ENCODE measurements at places on chromosomes 3 and 15.

DNA sequence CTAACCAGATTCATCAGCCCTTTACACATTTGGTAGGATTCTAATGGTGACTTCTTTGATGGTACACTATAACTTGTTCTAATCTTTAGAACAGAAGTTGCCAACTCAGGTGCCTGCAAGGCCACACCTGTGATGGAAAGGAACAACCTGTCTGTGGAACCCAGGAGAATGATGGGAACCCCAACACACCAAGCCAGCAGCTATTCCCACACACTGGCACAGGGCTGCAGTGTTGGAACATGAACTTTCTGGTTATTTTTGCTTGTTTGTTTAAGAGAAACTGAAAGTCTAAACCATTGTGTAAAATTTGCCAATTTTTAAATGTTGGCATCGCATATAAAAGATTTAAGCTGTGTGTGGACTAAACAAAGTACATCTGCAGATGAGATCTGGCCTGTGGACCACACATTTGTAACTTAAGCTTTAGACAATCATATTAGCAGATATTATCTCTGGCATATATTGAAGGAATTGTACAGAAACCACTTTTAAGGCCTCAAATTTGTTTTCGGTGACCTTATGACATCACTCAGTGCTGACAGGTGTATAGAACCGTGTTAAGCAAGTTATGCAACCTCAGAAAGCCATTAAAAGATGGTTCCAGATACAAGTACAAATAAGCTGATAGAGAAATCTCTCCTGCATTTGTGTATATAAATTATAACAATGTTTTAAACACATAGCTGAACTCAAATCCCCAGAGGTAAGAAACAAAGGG lies 242.9 kb downstream of the SLC9A9 start:
- no peak for DNase-seq

DNA sequence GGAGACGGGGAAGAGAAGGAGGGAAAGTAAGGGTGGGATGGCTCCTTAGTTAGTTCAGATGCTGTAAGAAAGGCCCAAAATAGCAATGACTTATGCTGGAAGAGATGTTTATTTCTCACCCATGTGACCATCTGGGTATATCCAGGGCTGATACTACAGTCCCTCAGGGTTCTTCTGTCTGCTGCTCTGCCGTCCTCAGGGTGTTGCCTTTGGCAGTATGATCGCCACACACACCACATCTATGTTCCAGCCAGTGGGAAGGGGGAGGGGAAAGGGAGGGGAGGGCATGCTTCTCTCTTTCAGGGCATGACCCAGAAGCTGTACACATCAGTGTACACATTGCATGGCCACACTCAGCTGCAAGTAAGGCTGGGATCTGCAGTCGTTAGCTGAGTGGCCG lies 10.2 kb downstream of the CD276 start:
- no peak for DNase-seq

GRCh38 chr15:90871716-90872485 lies 3.5 kb downstream of the FURIN start:
- DNase-seq, result no peak

DNA sequence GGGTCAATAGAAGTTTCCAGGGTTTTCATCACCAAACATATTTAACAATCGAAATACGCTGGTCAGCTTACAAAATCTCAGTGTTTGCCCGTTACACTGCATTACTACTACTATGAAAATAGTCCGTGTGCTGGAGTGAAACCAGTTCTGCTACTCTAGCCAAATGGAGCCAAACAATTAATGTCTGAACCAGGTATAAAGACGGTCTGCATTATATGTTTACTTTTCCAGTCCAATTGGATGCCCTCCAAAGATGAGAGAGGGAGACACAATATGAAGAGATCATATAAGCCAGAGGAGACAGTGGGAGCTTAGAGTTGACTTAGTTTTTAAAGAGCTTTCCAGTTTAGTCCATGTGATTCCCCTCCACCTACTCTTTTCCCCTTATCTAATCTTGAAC lies 6.3 kb upstream of the DUT start:
- no peak for DNase-seq

- DNase-seq, result no peak
Observed at GRCh38 chr3:129610276-129610675, 3.8 kb upstream of the PLXND1 start.

DNA sequence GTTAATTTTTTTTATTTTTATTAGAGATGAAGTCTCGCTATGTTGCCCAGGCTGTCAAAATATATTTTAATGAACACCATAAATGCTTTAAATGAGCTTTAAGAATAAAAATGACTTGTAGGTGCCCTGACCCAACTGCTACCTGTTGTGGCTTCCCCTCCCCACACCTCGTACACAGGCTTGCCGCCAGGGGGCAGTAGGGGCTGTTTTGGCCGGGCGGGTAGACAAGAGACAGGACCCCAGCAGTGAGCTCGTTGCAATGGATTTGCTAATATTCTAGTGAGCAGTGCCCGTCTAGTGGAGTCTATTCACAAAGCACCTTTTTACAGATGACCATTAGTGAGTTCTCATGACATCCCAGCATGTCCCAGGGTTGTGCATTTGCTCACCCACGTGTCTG lies 418.1 kb downstream of the OCA2 start:
- DNase-seq, result no peak

DNA sequence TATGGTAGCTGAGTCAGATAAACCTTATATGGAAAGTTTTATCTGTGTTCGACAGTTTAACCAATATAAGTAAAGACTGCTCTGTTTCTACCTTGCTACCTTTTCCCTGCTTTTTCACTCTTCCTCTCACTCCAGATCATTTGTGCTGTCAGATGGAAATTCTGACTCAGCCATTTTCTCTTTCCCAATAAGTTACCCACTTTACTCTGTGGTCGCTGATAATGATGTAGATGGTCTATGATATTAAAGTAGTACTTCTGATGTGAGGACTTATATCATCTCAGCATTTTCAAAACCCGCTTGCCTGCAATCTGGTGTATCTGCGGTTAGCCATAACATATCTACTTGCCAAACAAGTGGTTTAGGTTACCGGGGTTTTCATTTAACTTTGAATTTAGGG lies 15.0 kb upstream of the UTS2B start:
- no peak for DNase-seq

DNA sequence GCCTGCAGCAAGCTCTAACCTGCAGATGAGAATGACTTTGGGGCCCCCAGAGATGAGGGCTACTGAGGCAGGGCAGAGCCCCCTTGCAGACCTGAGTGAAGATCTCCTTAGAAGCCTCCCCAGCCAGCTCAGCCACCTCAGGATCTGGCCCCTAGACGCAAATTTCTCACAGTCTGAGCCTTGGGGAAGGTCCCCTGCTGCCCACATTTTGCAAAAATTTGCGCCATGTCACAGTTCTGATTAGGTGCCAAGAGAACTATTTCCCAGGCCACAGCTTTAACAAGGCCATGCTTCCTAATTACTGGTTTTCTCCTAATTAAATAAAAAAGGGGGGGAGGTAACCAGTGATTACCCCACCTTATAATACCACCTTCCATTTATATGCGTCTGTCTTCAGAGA lies 81.0 kb upstream of the HES1 start:
- DNase-seq, result no peak

DNA sequence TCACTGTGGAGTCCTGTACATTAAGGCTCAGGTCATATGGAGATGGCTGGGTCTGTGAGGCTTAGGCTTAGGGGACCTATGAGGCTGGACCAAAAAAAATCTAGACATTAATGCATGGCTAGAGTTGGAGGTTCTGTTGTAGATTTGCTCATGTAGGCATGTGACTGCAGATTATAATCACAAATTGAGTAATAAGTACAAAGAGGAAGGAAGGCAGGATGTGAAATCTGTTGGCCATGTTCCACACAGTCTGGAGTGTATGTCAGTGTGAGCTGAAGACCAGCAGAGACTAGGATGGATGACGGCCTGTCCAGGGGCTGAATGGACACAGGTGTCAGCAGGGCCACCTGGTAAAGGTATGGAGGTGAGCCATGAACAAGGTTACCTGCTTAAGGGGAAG lies at the start of gene ST3GAL6:
Gene ST3GAL6 (plus strand): TSS at position 265 of the 400 bp plus-strand sequence. CDS start 5,101 bp downstream, outside the sequence.
- peak; percentile 70 for DNase-seq

DNA sequence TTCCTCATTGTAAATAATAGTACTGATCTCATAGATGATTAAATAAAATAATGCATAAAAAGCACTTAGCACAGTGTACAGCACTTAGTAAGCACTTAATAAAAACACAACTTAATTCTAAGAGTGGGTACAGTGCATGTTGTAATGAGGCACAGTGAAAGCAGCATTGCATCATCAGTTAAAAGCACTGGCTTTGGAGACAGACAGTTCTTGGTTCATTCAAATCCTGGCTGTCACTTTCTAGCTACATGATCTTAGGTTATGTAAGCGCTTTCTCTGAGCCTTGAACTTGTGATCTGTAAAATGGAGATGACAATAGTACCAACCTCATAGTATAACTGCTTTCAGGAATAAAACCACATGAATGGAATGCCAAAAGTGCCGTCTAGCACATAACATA lies 151.5 kb downstream of the DPH6 start:
- no peak for DNase-seq

- DNase-seq, result no peak
Observed at GRCh38 chr3:118943597-118943996, 91.0 kb downstream of the IGSF11 start.

- DNase-seq, result no peak
Observed at GRCh38 chr15:88661041-88661700, 22.4 kb downstream of the ISG20 start.

DNA sequence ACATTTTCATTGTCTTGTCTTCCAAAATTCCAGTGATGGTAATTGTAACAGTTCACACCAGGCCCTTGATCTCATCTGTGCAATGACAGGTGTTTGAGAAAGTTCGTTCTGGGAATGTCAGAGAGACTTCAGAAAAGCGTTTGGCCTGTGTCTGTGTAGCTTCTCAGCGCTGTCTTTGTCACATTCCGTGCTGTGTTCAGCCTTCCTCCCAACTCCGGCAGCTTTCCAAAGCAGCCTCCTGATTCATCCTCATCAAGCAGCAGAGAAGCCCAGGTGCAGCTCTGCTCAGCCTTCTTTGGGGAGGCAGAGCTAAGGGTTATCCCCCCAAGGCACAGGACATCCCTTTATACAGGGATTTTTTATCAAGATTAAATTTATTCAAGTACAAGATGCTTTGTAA lies 494.0 kb upstream of the SUCLG2 start:
- DNase-seq, result no peak

DNA sequence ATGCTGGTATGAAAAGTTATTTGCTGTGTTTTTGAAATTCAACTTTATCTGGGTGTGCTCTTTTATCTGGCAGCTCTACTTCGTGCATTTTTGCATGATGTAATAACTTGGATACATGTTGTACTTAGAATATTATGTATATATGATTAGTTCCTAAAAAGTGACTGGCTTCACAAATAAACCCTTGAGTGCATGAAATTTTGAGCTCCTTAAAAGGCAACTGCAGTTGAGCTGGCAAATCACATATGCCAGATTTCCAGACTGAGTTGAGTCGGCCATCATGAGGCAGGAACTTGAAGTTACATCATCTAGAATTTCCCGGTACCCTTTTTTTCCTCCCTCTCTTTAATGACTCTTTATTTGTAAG lies 162.5 kb downstream of the FNDC3B start:
- no peak for DNase-seq

DNA sequence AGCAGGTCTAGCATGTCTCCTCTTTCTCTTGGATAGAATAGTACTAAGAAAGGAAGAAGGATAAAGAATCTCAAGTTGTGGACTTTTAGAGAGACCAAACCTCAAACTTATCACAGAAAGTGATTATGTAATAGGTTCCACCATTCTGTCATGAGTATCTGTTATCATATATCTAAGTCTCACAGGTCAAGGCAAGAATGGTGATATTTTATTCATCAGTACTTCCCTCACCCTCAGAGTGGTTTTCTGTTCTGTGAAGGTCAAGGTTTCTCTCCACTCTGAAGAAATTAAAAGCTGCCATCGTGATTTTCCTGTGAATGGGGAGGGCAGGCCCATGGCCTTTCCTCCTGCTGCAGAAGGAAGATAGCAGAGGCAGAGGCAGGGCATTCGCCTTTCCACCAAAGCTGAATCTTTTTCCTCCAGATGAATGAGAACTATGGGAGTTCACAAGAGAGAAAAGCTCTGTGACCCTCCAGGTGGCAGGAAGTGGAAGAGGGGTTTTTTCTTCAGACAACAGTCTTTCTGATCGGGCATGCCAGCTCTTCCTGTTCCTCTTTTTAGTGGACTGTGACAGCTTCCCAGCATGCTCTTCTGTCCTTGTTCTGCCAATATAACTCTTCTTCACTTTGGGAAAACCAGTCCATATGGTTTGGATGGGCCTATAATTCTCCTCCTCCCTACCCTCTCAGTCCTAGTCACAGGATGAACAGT lies 37.1 kb upstream of the CCK start:
- no peak for DNase-seq

DNA sequence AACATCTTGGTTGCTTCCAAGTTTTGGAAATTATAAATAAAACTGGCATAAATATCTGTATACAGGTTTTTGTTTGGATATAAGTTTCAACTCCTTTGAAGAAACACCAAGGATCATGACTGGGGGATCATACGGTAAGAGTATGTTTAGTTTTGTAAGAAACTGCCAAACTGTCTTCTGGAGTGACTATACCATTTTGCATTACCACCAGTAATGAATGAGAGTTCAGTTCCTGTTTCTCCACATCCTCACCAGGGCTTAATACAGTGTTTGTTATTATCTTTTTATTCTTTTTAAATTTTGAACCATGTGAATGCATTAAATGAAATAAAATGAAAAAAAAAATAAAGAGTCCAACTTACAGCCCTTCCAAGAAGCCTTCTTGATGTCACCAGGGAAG lies 3.7 kb upstream of the ANKUB1 start:
- DNase-seq, result no peak

DNA sequence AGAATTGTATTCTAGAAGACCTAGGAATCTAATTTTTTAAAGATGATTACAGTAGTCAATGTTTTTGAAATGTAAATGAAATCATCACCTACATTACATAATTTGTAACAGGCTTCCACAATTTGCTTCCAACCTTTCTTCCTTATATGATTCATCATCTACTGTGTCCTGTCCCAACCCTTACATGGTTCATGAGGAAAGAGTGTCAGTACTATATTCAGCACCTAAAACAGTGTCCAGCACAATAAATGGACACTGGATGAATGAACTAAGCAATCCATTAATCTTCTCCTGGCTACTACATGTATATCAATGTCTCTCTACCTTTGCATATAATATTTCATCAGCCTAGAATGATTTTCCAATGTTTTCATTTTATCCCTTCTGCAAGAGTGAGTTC lies 12.2 kb downstream of the FGF12 start:
- no peak for DNase-seq

- no peak for DNase-seq
Observed at GRCh38 chr3:39193391-39193790, 996 bp upstream of the XIRP1 start.

- DNase-seq, result no peak
Observed at GRCh38 chr3:139533781-139534454, 5.6 kb downstream of the RBP1 start.

GRCh38 chr15:45333550-45333949 lies 44.8 kb downstream of the GATM start:
- peak; percentile 16 for DNase-seq

DNA sequence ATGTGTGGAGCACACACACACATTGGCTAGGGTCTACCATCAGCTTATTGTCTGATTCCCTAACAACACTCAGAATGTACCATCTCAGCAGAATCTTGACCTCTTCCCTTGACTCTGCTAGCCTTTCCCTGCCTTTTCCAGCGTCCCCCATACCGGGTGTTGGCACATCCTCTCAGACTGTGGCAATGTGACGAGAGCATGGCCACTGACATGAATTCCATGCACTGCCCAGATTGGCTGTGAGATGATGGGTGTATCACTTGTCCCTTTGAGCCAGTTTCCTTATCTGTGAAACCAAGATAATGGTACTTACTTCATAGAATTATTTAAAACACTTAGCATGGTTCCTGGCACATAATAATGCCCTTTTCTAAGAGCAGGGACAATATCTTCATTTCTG lies 60.3 kb upstream of the EIF1B start:
- no peak for DNase-seq

Data from tibial nerve (tissue), 4 donors.